ENCODE measurements at places on chromosomes 16 and 17. TPM values are rescaled to one million over a fixed set of nuclear protein-coding genes. Genes with fewer than 3 reads are reported as not detected.

- DNase-seq = no peak
These were observed 43.6 kb downstream of the TOM1L2 start for GRCh38 chr17:17928398-17929287.

DNA sequence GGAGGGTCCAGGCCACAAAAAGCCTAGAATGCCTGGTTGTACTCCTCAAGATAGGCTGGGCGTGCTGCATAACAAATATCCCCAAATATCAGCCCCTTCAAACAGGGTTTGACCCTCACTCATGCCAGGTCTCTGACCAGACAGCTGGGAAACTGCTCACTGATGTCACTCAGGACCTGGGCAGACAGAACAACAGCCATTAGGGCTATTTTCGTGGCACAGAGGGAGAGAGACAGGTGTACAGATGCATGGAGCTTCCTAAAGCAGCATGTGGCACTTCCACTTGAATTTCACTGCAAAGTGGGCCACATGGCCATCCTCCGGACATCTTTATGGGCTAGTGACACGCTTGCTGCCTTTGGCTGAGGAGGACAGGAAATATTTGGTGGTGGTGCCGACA lies 73.1 kb downstream of the SREBF1 start:
- DNase-seq = no peak

GRCh38 chr16:47037396-47037745 lies 63.9 kb upstream of the DNAJA2 start:
- no peak for DNase-seq

The KIAA0753 gene
- 3.5 TPM for polyA plus RNA-seq

The ODAD4 gene
- polyA plus RNA-seq = 0.99 TPM

The C17orf50 gene
- not detected for polyA plus RNA-seq

GRCh38 chr16:53775106-53775820 lies 71.3 kb downstream of the FTO start:
- no peak for DNase-seq

GRCh38 chr17:65797101-65797500 lies 235.7 kb upstream of the AXIN2 start:
- no peak for DNase-seq

The GP2 gene
- polyA plus RNA-seq = 1.3 TPM

GRCh38 chr17:8849311-8850041 lies 18.0 kb downstream of the PIK3R6 start:
- DNase-seq = no peak

The B3GNT9 gene
- polyA plus RNA-seq = 0.75 TPM

DNA sequence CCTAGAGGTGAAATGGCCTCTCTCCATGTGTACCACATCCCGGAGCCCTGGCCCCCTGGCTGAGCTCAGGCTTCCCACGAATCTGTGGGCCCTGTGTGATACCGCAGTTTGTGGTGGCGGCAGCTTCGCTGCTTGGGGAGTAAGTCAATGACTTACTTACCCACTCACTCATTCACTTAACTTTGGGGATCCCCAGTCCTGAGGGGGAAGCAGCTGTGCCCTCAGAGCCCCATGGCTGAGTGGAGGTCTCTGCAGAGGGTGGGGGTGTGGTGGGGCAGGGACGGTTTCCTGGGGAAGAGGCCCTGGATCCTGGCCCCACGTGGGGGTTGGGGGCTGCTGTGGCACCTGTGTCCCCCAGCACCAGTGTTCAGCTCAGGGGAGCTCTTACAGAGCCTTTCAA lies 13.2 kb downstream of the KCNJ12 start:
- no peak for DNase-seq

The XYLT1 gene
- polyA plus RNA-seq = 1.6 TPM

DNA sequence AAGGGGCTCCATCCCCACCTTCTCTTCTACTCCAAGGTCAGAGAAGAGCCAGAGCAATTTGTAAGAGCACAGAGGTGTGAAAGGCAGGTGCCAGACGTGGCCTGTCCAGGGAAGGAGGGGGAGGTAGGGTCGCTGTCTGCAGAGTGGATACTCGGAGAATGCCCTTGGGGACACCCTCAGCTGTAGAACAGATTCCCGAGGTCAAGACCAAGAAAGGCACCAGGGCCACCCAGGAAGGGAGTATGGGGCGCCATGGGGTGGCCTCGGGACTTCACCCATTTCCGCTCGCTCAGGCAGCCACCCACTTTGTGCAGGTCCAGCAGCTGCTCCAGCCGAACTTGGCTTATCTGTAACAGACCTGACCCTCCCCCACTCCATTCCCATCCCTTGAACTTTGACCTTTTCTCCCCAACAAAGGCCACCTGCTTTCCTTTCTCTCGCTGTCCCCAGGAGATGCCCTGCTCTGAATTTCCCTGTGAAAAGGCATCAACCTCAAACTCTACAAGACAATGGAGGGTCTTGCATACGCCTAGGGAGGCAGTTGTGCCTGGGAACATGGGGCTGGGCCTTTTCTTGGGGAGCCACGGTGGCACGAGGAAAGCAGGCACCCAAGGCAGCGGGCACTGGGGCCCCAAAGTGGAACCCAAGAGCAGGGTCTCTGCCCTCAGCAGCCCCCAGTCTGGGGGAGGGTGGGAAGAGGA lies 11.3 kb upstream of the AXIN2 start:
- no peak for DNase-seq
